ENCODE measurements at places on chromosomes 12 and 14.
A peak's percentile ranks its signal among the peaks of the same experiment; 100 is the strongest.

DNA sequence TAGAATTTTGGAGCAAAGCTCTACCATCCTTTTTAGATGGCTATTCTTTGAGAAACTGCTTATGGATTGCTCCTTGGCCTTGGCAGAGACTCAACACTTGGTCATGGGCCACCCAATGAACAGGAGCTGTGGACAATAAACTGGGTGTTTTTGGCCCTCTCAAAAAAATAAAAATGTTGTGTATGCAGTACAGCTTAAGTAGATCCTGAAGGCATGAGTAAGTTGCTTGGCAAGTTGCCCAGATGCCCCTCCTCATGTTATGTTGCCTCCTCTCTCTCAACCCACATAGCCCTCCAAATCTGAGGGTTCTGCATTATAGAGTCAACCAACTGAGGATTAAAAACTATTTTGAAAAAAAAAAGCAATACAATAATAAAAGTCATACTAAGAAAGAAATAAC is 124.9 kb downstream of the ATP23 start:
- no peak for DNase-seq

GRCh38 chr12:28884904-28885679 is 264.0 kb upstream of the FAR2 start:
- DNase-seq: no peak

DNA sequence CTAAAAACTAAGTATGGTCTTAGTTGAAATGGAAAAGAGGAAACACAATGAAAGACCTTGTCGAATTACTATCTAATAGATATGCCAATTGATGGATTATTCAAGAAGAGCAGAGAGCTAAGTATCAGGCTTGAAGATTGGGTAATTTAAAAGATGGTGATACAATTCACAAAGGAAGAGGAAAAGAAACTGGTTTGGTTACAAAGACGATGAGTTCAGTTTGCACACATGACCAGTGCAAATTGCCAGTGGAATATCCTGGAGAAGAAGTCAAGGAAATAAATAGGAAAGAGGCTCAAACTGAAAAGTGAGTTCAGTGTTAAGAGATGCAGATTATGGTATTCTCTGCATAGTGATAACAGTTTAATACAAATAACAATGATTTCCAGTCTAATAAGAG is 2.5 kb upstream of the RAP1B start:
- no peak for DNase-seq

DNA sequence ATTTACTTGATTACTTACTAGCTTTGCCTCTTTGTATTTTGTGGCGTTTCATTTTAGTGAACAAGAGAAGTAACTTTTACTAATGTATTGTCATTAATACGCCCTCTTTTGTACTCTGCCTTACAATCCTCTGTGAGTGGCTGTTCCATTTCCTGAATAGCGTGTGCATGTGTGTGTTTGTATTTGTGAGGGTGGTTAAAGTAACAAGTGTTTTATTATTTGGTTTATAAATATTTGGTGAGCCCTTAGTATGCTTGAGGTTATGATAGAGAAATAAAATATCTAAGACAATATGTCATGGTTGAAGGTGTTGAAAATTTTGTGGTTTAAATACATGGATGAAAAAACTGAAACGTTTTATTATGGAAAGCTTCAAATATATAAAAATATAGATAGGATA is 71.7 kb upstream of the REP15 start:
- no peak for DNase-seq

GRCh38 chr14:96309133-96309895 is 53.3 kb downstream of the BDKRB1 start:
- no peak for DNase-seq

DNA sequence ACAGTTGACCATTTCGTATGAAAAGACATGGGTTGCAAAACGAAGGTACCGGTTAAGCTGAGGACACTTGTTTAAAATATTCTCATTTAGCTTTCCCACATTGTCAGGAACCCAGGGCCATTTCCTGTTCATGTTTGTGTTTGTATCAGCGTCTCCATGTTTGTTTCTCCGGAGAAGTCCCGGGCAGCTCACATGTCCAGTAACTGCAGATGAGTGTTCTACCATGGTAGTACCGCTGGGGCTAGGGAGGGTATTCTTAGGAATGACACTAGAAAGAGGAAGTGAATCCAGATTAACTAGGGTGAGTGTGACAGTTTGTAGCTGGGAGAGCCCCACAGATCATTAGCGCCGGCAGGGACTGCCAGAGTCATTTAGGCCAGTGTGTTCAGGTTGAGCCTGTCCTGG is 50.0 kb upstream of the EVL start:
- DNase-seq: no peak

DNA sequence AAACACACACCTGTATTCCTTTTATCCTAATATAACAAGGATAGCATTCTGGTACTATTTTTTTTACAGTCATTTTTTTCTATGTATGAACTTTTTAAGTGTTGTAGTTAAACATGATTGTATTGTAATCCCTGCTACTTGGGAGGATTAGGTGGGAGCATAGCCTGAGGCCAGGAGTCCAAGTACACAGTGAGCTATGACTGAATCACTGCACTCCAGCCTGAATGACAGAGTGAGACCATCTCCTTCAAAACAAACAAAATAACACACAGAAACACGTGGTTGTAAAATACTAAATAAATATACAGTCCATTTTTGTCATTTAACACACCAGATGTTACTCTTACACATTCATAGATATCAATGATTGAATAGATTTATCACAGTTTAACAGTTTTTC is 56.9 kb downstream of the MAP4K5 start:
- DNase-seq: peak; percentile 32
